ENCODE measurements at places on chromosomes 3 and 15.

- DNase-seq = no peak
These were observed 63.4 kb upstream of the IL12A start for GRCh38 chr3:159925248-159925647.

DNA sequence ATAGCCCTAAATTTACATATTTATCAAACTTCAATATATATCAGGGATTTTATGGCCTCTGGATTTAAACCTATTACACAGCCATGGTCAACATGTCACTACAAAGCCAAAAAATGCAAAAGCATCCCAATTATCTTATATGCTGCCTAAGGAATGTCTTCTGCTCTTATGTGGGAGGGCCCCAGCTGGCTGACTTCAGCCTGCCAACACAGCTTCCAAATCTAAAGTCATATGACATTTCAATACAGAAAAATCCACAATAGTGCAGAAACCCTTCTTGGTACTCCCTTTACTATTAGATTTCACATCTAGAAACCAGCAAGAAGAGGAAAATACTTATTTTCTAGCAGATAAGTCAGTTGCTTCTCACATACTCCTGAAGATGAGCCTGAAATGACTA lies 6.4 kb downstream of the PFN2 start:
- no peak for DNase-seq

GRCh38 chr3:147408188-147409100 lies 721 bp upstream of the ZIC1 start:
- no peak for DNase-seq

GRCh38 chr3:113111011-113111707 lies 100.2 kb upstream of the BOC start:
- DNase-seq = no peak

DNA sequence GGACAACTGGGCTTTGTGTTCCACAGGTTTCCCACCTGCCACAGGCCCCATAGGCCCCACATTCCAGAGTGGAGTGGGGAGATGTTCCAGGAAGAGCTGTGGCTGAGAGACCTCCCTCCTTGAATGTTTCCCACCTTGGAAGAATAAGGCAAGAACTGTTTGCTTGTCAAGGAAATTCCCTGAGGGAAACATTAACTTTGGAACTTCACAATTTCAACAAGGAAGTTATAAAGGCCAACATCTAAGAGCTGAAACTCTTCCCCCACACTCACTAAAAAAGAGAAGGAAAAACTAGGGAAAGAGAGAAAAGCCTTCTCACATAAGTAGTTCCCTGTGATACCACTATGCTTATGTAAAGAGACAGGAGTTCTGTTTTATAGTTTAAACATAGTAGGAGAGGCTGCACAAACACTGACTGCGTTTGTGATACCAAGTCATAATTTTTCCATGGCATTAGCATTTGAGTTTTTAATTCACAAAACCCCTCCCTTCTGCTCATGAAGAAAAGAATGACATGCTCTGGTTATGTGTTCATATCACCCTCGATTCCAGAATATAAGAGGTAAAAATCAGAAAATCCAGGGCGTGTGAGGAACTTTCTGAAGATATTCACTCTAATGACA lies 39.8 kb upstream of the SPRED1 start:
- no peak for DNase-seq

Data from mesothelial cell of epicardium (in vitro differentiated cells).